ENCODE measurements at places on chromosomes 7 and 10.

DNA sequence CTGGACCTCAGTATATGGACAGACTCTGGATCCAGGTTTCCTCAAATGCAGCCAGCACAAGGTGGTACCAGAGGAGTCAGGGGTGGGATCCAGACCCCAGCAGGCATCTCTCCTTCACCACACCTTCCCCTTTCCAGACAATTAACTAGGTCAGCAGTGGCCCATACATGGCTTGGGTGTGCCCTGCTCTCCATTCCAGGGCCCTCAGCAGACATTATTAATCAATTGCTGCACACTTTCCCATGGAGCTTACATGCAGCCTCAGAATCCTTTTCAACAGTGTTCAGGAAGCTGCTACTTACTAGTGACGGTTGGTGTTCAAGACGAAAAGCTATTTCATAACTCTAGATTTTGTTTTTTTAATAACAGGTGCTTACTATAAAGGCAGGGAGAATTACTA lies 6.0 kb downstream of the COL13A1 start:
- no peak for DNase-seq

GRCh38 chr7:512146-512510 lies 7.5 kb downstream of the PDGFA start:
- DNase-seq = no peak

DNA sequence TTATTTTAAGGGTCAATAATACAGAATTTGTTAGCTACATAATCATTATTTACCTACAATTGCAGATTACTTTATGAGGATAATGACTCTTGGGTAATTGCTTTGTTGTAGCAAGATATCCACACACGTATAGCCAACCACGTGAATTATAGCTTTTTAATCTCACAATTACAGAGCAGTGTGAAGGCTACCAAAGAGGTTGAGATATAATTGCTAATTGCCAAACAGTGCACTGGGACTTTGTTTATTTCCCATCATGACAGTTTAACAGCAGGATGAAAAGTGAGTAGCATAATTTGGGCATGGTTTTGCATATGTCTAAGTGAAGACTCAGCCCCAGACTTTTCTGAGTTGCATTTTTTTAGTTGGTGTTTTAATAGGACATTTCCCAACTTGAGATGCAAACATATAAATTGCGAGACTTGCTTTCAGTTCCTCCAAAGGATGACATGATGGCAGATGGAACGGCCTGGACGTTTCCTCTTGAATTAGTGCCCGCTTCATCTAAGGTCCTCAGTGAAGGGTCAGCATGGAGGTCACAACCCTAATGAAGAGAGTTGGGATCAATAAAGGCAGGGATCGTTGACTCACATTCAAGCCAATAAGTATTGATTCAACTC lies 180.7 kb upstream of the GPR26 start:
- no peak for DNase-seq

- no peak for DNase-seq
These were observed 111.6 kb upstream of the HABP2 start for GRCh38 chr10:113441220-113441619.

- DNase-seq = no peak
These were observed 122.2 kb upstream of the AMPH start for GRCh38 chr7:38753347-38753746.

DNA sequence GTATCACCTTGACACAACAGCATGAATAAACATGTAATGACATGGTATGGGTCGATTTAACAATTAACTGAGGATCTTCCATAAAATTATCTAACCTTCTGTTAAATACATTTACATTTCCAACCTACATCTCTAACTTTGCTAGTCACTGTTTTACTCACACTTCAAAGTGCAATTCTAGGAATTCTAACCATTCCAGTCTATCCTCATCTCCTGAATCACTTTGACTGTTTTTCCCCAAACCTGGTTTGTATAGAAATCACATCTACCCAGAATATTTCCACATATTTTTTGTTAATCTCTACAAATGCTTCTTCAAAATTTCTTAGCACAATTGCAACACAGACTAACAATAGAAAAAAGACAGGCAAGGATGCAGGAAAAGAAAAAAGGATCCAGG lies 6.2 kb downstream of the ABI1 start:
- DNase-seq = no peak

- DNase-seq = no peak
These were observed 154.0 kb upstream of the KLF14 start for GRCh38 chr7:130887957-130888371.

- DNase-seq = no peak
These were observed 40.3 kb downstream of the CELF2 start for GRCh38 chr10:11057994-11058393.

DNA sequence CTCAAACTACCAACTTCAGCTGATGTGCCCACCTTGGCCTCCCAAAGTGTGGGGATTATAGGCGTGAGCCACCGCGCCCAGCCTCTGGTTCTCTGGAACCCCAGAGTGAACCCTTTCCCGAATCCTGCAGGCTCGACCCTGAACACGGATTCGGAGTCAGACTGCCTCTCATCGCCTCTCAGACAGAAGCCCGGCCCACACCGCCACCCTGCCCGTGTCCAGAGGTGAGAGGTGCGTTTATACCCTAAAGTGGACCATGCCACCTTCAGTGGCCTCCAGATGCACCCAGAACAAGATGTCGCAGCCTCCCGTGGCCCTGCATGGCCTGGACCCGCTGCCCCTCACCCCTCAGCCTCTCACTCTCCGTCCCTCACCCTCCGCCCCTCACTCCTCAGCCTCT lies 64.9 kb upstream of the GNA12 start:
- no peak for DNase-seq

- no peak for DNase-seq
These were observed 649.4 kb upstream of the MGMT start for GRCh38 chr10:128817636-128818035.

DNA sequence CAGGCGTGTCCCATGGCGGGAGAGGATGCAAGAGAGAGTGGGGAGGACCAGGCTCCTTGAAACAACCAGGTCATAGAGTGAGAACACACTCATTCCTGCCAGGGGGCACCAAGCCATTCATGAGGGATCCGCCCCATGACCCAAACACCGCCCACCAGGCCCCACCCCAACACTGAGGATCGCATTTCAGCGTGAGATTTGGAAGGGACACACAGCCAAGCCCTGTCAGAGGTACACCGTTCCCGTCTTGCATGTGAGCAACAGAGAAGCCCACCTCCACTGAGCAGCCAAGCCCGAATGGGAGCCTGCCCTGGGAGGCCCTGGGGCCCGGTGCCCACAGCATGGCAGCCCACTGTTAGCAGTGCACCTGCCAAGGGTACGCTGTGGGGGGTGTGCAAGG lies 7.9 kb upstream of the ARPC1B start:
- no peak for DNase-seq

GRCh38 chr10:51047857-51048256 lies 26.4 kb upstream of the PRKG1 start:
- DNase-seq = no peak

- no peak for DNase-seq
These were observed 523.5 kb downstream of the PARD3 start for GRCh38 chr10:34291466-34292193.

- no peak for DNase-seq
These were observed 169.5 kb upstream of the CHRM2 start for GRCh38 chr7:136698977-136699376.

GRCh38 chr7:90933041-90933440 lies 331.2 kb upstream of the FZD1 start:
- no peak for DNase-seq

DNA sequence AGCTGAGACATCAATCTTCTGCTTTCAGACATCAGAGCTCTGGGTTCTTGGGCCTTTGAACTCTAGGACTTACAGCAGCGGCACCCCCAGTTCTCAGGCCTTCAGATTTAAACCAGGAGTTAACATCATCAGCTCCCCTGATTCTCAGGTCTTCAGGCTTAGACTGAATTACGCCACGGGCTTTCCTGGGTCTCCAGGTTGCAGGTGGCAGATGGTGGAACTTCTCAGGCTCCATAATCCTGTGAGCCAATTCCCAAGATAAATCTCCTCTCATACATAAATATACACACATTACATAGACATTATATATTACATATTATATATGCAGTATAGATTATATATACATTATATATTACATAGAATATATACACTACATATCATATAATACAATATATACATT lies 408.9 kb upstream of the AUTS2 start:
- DNase-seq = no peak

DNA sequence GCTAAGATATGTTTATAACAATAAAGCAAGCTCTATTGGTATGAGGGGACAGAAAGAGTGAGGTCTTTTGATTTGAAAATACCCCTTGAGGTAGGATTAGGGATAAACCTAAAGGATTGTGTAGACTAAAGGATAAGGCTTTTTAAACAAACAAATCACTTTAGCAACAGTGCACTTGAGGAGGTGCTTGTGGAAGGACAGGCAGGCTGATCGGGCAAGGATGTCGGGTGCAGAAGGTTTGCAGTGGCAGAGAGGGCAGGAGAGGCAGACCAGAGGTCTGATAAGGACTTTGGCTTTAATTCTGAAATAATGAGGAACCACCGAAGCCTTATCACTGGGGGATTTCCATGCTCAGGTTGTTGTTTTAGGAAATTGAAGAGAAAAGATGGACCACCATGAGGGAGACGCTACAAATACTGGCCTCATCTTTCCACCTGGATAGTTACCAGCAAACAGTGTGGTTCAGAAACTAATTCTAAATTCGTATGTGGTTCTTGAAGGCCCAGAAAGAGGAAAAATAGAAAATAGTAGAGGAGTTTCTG lies 119.5 kb upstream of the KLF6 start:
- no peak for DNase-seq

DNA sequence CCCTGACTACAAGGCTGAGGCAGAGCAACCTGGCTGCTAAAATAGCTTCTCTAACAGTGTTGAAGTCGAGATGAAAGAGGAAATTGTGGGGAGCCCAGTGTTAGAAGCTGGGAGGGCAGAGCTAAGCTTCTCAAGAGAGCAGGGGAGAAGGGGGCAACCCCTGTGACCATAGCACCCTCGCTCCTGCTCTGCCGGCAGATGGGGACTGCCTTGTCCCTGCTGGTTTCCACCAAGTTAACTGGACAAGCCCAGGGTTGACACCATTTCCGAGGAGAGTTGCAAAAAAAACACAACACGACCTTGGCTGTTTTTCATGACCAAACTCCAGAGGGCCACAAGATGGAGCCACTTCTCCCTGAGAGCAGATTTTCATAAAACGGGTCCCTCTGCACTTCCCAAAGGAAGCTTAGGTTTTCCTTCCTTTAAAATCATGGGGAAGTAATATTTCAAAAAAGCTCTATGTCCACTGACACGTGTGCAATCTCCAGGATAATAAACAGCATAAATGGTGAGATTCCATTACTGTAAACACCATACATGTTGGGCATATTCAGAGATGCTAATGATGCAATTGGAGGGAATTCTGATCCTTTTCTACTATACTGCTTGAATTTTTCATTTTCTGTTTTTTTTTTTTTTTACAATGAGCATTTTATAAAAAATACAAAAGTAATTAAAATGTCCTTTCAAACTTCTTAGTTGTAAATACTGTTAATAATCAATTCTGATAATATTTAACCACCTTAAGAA lies 140.4 kb downstream of the PIP4K2A start:
- DNase-seq = peak; percentile 37

DNA sequence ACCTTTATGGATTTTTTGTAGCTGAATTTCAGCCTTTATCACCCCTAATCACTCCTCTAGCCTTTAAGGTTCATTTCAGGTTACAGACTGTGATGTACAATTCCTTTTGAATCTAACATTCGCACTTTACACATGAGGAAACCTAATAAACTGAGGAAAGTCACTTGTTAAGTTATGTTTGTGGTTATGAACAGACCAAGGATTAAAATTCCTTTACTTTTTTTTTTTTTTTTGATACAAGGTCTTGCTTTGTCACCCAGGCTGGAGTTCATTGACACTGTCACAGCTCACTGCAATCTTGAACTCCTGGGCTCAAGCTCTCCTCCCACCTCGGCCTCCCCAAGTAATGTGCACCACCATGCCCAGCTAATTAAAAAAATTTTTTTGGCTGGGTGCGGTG lies 3.6 kb downstream of the MCU start:
- DNase-seq = no peak

- no peak for DNase-seq
These were observed 67.1 kb upstream of the AGBL3 start for GRCh38 chr7:134919240-134919641.

DNA sequence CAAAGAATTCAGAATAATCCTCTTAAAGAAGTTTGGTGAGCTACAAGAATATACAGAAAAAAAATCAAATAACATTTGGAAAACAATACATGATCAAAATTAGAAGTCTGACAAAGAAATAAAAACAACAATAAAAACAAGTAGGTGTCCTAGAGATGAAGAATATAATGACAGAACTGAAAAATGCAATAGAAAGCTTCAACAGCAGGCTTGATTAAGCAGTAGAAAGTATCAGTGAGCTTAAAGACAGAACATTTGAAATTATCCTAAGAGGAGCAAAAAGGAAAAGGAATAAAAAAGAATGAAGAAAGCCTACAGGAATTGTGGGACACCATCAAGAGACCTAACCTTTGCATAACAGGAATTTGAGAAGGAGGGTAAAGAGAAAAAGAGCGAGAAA lies 238.8 kb downstream of the ZEB1 start:
- no peak for DNase-seq

DNA sequence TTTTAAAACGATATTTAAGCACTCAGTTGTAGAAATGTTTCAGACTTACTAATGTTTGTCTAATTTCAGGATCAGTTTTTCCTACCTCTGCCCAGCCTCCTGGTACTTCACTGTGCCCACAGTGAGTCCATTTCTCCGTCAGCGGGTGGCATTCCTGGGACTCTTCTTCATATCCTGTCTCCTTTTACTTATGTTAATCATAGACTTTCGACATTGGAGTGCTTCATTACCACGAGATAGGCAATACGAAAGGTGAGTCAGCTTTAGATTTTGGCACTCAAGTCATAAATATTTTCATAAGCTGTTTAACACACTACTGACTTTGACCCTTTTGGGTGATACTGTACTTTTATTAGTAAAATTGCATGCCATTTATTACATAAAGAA lies 2.1 kb downstream of the ENTPD7 start:
- DNase-seq = no peak

DNA sequence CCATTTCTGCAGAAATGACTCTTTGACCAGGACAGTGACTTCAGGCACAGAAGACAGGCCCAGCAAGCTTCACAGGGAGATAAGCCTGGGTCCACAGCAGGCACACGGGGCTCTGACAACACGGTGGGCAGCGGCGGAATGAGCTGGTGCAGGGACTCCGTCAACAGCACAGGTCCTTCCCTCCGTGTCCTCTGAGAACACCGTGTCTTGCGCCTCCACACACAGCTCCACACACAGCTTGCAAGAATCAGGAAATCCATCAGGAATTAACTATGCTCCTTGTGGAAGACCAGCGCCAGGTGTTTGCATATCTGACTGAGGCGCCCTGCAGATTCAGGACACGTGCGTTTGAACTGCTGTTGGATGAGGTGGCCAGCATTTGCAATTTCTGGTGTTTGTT lies 39.6 kb downstream of the TCERG1L start:
- DNase-seq = no peak

- no peak for DNase-seq
These were observed 244.6 kb downstream of the BUB3 start for GRCh38 chr10:123398756-123399155.

DNA sequence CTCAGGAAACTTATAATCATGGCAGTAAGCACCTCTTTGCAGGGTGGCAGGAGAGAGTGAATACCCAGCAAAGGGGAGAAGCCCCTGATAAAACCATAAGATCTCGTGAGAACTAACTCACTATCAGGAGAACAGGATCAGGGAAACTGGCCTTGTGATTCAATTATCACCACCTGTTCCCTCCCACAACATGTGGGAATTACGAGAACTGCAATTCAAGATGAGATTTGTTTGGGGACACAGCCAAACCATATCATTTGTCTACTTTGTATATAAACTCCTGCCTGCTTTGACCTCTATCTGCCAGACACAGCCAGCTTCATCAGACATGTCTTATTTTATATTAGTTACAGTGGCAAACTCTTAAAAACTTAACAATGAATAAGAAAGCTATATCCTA lies 50.4 kb downstream of the ARMC3 start:
- no peak for DNase-seq
